ENCODE measurements at places on chromosomes 6 and 20. TPM values are rescaled to one million over a fixed set of nuclear protein-coding genes. Genes with fewer than 3 reads are reported as not detected.

BNIP5 gene
- total RNA-seq, result not detected

- DNase-seq, result no peak
These were observed 287.0 kb downstream of the CLIC5 start for GRCh38 chr6:45728674-45729073.

- no peak for DNase-seq
These were observed 15.8 kb downstream of the TSPYL4 start for GRCh38 chr6:116238083-116238482.

GRIK2 gene
- 0.76 TPM for total RNA-seq

DNA sequence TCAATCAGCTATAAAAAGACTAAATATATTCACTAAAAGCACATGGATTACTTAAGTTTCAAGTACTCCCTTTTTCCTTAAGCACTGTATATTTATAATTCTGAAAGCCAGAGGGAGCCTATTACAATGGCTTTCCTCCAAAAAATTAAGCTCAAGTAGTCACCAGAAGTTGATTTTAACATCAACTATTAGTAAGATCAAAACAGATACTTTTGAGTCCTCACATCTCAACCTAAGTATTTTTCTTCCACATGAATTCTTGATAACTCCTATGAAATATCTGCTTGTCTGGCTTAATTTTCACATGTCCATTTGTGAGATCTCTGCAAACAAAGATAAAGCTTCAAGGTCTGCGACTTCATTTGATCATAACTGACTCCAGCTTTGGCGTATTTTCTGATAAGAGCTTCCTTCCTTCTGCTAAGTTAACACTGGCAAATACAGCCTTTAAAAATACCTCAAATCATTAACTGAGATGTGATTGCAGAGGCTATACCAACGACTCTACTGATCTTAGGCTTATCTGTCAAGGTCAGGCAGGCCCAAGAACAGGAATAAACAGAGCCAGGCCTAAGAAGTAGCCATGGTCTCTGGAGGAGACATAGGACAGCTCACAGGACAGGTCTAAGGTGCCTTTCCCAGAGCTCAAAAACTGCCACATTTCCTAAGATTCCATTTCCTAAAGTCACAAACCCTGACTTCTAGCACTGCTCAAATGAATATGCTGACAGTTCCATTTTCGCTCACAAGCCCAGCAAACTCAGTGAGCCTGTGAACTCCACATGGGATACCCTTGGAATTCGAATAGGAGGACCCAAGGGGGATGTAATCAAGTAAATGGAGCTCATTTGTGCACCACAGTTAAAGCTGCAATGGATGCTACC lies 10.0 kb downstream of the SNX5 start:
- no peak for DNase-seq

Data from H7 (cell line).